GM13977 (cell line): ENCODE measurements at places on chromosomes 12 and 14.

DNA sequence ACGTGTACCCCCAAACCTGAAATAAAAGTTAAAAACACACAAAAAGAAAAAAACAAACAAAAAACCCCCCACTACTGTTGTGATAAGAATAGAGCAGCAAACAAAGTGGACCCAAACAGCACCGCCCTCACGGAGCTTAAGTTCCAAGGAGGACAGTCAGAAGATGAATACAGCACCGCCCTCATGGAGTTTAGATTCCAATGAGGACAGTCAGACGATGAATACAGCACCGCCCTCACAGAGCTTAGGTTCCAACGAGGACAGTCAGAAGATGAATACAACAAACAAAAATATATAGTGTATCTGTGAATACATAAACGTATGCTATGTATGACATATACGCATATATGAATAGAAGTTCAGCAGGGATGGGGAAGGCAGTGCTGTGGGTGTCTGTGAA is 353.8 kb downstream of the GLT1D1 start:
- no peak for DNase-seq

- DNase-seq, result no peak
Observed at GRCh38 chr14:56751471-56751870, 58.8 kb downstream of the OTX2 start.

GRCh38 chr12:51242876-51243275 is 4.2 kb downstream of the DAZAP2 start:
- DNase-seq, result no peak

DNA sequence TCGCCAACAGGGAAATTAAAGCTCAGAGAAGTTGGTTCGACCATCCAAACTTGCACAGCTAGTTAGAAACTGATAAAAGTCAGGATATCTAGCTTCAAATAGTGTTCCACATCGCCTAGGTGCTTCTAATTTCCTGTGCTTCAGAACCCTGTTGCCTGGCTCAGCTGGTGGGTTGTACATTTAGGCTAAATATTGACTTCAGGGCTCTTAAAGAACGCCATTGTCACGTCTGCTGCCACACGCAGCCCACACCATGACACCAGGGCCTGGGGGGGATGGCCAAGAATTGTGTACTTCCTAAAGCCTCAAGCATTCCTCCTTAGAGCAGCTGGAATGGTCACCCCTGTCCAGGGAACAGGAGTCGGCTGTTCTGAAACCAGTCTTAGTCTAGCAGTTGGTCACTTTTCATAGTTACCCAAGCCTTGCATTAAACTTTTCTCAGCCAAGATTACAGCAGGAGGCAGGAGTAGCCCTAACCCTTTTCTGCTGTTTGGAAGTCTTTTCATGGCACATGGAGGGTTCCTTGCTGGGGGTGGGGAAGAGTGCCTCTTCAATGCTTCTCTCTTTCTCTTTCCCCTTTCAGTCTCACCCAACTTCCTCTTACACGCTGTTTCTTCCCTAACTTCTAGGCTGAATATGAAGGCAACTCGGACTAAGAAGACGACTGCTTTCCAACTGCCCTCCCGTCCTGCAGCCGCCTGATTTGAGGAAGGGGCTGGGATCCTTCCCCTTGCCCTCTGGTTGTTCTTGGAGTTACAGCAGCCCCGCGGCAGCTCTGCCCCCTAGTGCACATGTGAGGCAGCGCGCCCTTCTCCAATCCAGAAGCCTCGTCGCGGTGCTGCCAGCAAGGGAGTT is 17.1 kb downstream of the FOS start:
- peak; percentile 76 for DNase-seq

GRCh38 chr12:51926718-51927117 is 19.4 kb downstream of the ACVRL1 start:
- peak; percentile 55 for DNase-seq
